Psoas muscle (tissue), 8 donors: ENCODE measurements at places on chromosomes 11 and 22. TPM values are rescaled to one million over a fixed set of nuclear protein-coding genes. Genes with fewer than 3 reads are reported as not detected.
A peak's percentile ranks its signal among the peaks of the same experiment; 100 is the strongest.

SLC22A12 gene
- not detected for total RNA-seq

DNA sequence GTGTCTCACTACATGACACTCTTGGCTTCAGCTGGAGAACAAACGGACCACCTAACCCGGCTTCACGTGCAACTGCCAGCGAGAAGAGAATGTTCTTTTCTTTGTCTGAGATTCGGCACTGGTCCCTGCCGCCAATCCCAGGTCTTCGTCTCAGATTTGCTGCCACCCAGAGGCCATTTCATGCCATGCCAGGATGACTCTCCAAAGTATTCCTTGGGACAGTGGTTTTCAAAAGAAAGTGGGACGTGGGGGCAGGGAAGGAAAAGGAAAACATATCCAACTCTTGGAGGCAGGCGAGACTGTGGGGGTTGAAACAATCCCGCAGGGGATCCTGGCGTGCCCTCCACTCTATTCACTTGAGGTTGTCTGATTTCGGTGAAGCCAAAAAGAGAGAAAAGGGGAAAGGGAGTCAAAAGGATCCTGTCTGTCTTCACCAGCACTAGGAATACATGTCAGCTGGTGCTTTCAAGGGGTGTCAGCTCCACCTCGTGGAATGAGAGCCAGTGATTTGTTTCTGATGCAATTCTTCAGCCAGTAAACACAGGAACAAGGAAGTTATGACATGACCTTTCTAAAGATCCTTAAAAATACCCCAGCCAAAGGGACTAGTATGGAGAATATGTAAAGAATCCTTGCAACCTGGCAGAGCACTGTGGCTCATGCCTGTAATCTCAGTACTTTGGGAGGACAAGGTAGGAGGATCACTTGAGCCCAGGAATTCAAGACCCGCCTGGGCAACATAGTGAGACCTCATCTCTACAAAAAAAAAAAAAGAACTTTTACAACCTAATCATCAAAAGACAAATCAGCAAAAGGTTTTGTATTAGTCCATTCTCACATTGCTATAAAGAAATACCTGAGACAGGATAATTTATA is 41.0 kb upstream of the APLNR start:
- no peaks in the 10 kb centered on the region for H3K36me3 ChIP-seq
- DNase-seq = peak; percentile 84
- peak overlapping the region; percentile 73 for H3K27ac ChIP-seq
- no peaks in the 10 kb centered on the region for H3K27me3 ChIP-seq

- DNase-seq = no peak
- H3K4me3 ChIP-seq = no peak overlapping the region
- H3K4me1 ChIP-seq = no peaks in the 10 kb centered on the region
- no peak overlapping the region for H3K27ac ChIP-seq
- H3K27me3 ChIP-seq = no peaks in the 10 kb centered on the region
- no peaks in the 10 kb centered on the region for H3K36me3 ChIP-seq
These were observed 266.8 kb downstream of the MN1 start for GRCh38 chr22:27534720-27535125.

- no peak for DNase-seq
- H3K27me3 ChIP-seq = no peaks in the 10 kb centered on the region
- no peaks in the 10 kb centered on the region for H3K36me3 ChIP-seq
These were observed 52.4 kb upstream of the INCENP start for GRCh38 chr11:62071408-62071807.

GRCh38 chr11:33687733-33688479 is 12.7 kb downstream of the C11orf91 start:
- peaks cover 10% of the 10 kb centered on the region for H3K4me1 ChIP-seq
- H3K27ac ChIP-seq = no peak overlapping the region
- no peak overlapping the region for H3K4me3 ChIP-seq
- H3K36me3 ChIP-seq = no peaks in the 10 kb centered on the region
- DNase-seq = no peak
- no peaks in the 10 kb centered on the region for H3K27me3 ChIP-seq

GRCh38 chr11:133952199-133953190 is 4.3 kb downstream of the IGSF9B start:
- H3K4me3 ChIP-seq = no peak overlapping the region
- H3K4me1 ChIP-seq = peaks cover 44% of the 10 kb centered on the region
- H3K36me3 ChIP-seq = no peaks in the 10 kb centered on the region
- peak overlapping the region; percentile 75 for H3K27ac ChIP-seq
- H3K27me3 ChIP-seq = no peaks in the 10 kb centered on the region

DNA sequence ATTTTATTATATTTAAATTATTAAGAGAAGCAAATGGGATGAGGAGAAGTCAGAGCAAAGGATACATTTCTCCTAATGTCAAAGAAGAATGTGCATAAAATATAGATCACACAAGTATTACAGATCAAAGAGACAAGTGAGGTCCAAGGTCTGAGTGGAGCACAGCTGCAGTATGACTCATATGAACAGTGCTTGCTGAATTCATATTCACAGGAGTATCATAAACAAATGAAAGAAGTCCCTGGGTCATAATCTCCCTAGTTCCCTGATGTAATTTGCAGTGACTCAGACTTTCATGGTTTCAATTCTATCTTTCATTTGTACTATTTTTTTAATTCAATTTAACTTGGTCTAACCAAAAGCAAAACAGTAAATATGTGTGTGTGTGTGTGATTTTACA is 499.0 kb upstream of the CCDC179 start:
- no peaks in the 10 kb centered on the region for H3K4me1 ChIP-seq
- no peak for DNase-seq
- H3K27ac ChIP-seq = no peak overlapping the region
- H3K36me3 ChIP-seq = no peaks in the 10 kb centered on the region
- H3K27me3 ChIP-seq = no peaks in the 10 kb centered on the region

KRTAP5-9 gene
- total RNA-seq = not detected

DNA sequence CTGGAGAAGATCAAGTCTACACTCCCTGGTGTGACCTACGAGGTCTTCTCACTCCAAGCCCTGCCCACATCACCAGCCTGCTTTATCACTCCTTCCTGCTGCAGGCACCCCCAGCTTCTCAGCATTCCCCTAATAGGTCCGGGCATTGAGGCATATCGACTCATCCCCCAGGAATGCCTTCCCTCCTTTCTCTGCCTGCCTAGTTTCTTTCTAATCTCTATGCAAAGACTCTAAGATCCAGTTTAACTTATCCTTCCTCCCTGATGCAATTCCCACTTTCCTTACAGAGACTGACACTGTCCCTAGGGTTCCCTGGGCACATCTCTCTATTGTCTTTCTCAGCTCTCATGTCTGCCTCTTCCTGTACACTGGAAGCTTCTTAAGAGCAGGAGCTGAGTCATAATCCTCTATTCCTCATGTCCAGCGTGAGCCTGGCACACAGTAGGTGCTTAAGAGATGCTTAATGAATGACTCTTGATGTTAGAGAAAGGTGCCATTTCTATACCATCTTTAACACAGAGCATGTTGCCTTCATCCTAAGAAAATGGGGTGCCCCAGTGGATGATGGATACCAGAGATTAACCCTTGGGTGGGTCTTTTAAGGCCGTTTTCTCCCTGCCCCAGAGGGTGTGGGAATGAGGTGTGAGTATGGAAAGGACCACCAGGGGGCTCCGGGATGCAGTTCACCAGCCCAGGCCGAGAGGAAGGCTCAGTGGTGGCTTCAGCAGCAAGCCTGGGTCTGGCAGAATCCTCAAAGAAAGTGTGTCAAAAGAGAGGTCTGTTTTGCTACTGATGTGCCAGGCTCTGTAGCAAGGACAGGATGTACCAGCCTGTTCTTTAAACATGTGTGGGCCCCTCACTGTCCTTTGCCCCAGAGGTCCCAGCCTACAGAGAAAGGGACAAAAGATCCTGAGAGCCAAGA is 34.7 kb downstream of the PARVA start:
- H3K27me3 ChIP-seq = no peaks in the 10 kb centered on the region
- H3K36me3 ChIP-seq = no peaks in the 10 kb centered on the region
- DNase-seq = peak; percentile 68
- peak overlapping the region; percentile 30 for H3K27ac ChIP-seq
- H3K4me1 ChIP-seq = peaks cover 26% of the 10 kb centered on the region

DNA sequence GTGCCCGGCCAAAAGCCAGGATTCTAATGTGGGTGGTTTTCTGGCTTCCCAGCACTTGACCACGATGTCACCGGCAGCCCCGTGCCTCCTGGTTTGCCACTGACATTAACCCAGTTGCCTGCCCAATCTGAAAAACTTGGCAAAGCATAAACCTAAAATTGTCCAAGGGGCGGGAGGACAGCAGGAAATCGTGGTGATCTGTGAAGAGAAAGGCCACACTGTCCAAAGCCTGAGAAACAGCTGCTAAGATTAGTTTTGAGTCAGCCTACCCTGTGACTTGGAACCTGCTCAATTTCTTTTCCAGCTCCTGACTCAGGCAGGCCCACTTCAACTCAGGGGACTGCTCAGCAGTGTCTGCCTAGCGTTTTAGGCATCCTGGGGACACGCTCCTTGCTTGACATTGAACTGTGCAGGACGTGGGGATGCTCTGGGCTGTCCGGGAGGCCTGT is 8.2 kb upstream of the F2 start:
- H3K4me3 ChIP-seq = no peak overlapping the region
- peak; percentile 75 for DNase-seq
- peak overlapping the region; percentile 90 for H3K27ac ChIP-seq
- no peaks in the 10 kb centered on the region for H3K36me3 ChIP-seq
- H3K4me1 ChIP-seq = peaks cover 14% of the 10 kb centered on the region

SLC15A3 gene
- 7.6 TPM for total RNA-seq

DNA sequence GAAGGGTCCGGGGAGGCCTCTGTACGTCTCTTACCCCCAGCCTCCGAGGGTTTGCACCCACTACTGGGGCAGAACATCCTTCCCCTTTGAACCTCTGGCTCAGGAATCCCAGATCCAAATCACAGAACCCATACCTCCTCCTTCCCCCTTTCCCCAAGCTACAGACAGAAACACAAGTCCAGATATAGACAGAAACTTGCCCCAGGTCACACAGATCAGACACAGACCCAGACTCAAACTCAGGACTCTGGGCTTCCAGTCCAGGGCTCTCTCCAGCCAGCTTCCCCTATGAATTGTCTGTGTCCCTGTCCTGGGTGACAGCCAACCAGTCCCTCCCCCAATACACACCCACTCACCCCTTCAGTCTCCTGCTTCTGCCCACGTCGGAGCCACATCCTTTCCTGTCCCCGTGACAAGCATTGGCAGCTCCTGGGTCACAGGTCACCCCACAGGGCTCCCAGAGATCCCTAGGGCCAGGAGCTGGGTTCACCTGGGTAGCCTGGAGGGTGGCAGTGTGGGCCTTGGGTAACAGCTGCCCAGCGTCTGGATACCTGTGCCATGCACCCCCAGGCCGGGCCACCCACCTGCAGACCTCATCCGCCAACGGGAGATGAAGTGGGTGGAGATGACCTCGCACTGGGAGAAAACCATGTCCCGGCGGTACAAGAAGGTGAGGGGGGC is 772 bp downstream of the TBC1D10C start:
- H3K27ac ChIP-seq = no peak overlapping the region
- H3K4me1 ChIP-seq = peaks cover 16% of the 10 kb centered on the region
- no peaks in the 10 kb centered on the region for H3K36me3 ChIP-seq
- H3K27me3 ChIP-seq = no peaks in the 10 kb centered on the region

DNA sequence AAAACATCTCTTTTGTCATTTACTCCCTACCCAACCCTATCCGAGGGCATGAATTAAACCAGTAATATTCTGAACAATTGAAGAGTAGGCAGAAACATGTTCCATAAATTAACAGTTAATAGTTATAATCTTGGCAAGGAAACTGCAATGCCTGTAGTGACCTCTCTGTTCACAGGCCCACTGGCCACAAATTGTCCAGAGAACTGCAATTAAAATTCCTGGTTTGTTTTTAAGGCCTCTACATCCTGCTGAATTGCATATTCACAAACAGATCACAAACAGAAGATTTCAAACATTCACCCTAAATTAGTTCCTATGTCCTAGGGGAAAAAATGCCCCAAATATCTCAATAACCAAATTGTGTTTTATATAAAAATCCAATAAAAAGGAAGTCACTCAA is 143.2 kb upstream of the TRPC6 start:
- no peak for DNase-seq
- no peaks in the 10 kb centered on the region for H3K27me3 ChIP-seq
- no peaks in the 10 kb centered on the region for H3K4me1 ChIP-seq
- H3K27ac ChIP-seq = no peak overlapping the region

DNA sequence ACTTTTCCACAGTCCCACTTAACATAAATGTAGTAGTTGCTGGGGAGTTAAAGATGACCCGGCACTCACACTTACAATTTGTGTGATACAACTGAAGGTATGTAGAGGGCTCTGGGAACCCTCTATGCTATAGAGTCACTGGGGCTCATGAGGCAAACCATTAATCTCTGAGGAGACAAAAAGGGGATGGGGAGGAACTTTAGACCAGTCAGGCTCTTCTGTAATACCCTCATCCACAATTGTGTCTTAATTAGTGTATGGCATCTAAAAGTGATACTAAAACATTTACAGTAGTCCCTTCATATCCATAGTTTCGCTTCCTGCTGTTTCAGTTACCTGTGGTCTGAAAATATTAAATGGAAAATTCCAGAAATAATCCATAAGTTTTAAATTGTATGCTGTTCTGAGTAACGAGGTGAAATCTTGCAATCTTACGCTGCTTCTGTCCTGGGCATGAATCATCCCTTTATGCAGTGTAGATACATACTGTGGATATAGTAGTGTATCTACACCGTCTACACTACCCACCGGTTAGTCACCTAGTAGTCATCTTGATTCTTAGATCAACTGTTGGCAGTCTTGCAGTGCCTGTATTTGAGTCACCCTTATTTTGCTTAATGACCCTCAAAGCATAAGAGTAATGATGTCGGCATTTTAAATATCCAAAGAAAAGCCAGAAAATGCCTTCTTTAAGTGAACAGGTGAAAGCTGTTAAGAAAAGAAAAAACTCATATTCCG is 12.2 kb downstream of the CBL start:
- no peaks in the 10 kb centered on the region for H3K27me3 ChIP-seq
- peaks cover 10% of the 10 kb centered on the region for H3K4me1 ChIP-seq
- no peaks in the 10 kb centered on the region for H3K36me3 ChIP-seq
- H3K4me3 ChIP-seq = no peak overlapping the region

DNA sequence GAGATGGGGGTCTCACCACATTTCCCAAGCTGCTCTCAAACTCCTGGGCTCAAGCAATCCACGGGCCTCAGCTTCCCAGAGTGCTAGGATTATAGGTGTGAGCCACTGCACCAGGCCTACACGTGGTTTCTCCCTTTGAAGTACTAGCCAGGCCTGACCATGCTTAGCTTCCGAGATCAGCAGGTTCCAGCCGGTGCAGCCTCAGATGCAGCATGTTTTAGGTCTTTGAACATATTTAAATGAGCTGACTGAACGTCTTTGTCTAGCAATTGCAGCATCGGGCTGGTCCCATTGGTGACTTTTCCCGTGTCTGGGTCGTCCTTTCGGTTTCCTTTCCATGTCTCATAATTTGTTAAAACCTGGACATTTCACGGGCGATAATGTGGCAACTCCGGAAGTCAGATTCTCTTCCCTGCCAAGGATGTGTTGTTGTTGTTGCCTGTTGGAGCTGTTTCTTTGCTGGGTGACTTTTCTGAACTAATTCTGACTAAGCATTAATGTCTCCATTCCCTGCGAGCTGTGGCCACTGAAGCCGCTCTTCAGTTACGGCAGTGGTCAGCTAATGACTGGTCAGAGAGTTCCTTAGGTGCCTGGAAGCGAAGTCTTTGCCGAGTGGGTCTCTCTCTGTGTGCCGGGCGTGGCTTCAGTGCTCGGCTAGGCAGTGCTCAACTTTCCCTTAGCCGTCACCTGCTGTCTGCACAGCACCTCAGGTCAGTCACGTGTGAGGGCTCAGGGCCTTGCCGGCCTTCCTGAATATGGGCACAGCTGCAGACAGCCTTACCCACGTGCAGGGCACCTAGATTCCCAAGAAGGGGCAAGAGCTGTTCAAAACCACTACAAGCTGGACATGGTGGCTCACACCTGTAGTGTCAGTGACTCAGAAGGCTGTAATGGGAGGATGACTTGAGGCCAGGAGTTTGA is 3.8 kb upstream of the CYP2D6 start:
- no peak overlapping the region for H3K27ac ChIP-seq
- DNase-seq = no peak
- no peaks in the 10 kb centered on the region for H3K36me3 ChIP-seq
